Osteoblast (primary cell): ENCODE measurements at places on chromosomes 5 and 9.

DNA sequence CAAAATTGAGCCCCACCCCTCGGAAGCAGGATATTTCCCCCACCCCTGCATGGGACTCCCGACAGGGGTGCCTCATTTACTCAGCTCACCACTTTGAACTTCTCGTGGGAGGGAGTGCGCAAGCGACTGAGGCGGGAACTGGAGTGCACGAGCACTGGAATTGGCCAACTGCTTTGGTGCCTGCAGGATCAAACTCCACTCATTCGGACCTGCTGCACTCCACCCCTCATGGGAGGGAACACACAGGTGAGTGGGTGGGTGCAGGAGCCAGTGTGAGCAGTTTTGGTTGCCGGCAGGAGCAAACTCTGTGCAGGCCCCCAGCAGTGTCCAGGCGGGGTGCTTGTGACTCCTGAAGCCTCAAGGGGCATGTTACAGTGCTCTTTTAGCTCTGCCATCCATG, 301.2 kb downstream of the TUSC1 start:
- peak; percentile 3 for DNase-seq

DNA sequence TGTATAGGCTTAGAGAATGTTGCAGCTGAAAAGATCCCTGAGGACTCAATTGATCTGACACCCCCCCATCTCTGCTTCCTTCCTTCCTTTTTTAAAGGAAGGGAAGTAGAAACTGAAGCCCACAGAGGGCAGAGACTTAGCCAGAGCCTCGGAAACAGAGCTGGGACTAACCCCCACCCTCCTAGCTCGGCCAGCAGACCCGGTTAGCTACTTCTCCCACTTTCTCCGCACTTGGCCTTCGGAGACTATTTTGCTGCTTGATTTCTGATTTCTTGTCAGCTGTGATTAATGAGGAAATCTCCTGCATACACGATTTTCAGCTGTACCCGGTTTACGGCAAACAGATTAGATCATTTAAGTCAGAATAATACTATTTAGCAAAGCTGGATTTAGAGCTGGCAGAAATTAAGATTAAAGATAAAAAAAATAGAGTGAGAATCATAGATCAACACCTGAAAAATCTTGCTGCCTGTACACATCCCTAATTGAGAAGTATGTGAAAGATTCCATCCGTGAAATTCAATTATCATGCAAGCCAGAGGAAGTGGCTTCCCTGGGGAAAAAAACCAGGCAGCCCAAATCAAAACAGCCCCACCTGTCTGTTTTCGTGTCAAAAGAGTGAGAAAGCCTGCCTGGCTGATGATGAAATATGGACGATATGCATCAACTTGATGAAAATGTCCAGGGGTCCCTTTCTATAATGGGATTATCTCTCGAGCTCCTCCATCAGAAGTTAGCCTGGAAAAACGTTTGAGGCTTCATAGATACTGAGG, 159.5 kb upstream of the SHB start:
- DNase-seq, result no peak

GRCh38 chr5:18465833-18466681, 831.8 kb downstream of the TAF11L14 start:
- no peak for DNase-seq

DNA sequence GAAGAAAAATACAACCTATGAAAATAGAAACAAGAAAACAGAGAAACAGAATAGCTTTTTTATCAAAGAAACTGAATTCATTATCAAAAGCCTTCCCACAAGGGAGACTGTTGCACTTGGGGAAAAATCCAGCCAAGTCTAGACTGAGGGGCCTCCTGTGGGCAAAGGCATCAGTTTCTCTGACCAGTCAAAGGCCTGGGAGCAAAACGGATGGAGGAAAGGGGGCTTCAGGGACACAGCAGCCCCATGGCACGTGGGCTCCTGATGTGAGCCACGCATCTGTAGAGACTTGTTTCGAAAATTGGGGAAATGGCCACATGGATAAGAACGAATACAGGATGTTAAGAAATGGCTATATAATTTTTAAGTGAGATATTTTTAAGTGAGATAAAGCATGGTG, 21.1 kb downstream of the ZDHHC11B start:
- DNase-seq, result no peak

GRCh38 chr5:143033535-143034250, 263.5 kb downstream of the ARHGAP26 start:
- DNase-seq, result peak; percentile 75

- no peak for DNase-seq
Observed at GRCh38 chr9:31983895-31984294, 400.5 kb upstream of the ACO1 start.

GRCh38 chr9:135973277-135974219, 12.4 kb upstream of the UBAC1 start:
- DNase-seq, result no peak

- no peak for DNase-seq
Observed at GRCh38 chr5:168006456-168007130, 284.9 kb upstream of the WWC1 start.

DNA sequence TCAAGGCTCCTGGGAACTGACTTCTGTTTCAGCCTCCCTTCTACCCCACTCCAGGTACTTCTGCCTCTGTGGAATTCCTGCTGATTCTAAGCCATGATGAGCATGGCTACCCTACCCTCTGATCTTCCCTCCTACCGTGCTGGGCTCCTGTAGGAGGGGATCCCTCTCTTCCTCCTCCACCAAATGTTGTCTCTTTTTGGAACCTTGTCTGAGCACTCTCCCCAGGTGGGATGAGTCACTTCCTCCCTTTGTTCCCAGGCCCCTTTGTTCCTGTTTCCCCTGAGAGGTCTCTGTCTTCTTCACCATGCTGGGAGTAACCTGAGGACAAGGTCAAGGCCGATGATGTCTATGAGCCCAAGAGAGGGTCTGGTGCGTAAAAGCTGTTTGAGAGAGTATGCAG, 213.2 kb downstream of the GABBR2 start:
- DNase-seq, result no peak

- DNase-seq, result no peak
Observed at GRCh38 chr9:109821711-109822110, 41.7 kb downstream of the PALM2AKAP2 start.
